ENCODE measurements at places on chromosomes 3 and 15.
A peak's percentile ranks its signal among the peaks of the same experiment; 100 is the strongest.

DNA sequence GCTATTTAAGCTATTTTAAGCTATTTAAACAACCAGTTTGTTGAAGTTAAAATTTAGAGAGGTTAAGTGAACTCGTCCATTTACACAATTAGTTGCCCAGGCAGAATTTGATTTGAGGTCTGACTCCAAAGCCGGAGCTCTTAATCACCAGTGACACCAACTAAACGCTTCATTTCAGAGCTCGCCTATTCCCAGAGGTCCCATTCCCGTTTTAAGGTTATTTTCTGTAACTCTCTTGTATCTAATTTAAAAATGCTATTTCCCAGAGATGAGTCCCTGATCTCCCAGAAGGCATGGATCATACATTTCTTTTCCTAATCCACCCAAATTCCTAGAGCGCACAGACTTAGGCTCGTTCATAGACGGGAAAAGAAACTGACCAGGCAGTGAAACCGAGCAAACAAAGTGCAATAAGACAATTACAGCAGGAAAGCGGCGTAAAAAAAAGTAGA, 904 bp upstream of the MCTP2 start:
- DNase-seq: no peak

DNA sequence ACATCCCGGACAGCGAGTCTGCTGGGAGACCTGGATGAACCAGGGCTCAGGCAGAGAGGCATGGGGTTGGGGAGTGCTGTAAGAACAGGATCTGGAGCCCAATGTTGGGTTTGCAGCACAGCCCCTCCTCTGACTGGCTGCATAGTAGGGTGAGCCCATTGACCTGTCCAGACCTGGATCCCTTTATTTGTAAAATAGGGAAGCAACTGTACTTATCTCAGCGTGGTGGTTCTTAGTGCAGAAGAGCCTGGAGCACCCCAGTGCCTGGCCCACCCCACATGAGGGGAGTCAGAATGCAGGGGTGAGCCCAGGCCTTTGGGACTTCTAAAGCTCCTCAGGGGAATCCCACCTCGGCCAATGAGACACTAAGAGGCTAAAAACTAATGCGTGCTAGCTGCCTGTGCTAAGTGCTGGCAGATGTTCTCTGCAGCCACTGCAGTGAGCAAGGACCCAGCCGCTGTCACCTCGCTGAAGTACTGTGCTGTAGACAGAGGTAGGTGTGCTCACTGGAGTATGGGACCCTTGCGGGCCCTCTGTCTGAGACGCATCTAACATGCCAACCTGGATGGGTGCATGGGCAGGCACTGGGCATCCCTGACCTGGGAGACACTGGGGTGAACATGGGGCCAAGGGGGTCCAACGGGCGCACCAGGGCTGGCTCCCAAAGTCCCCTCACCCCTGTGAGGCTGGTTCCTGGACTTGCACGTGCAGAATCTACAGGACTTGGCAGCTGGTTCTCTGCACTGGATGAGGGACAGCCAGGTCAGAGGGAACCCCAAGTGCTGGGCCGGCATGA, 95.6 kb downstream of the ATP10A start:
- no peak for DNase-seq

DNA sequence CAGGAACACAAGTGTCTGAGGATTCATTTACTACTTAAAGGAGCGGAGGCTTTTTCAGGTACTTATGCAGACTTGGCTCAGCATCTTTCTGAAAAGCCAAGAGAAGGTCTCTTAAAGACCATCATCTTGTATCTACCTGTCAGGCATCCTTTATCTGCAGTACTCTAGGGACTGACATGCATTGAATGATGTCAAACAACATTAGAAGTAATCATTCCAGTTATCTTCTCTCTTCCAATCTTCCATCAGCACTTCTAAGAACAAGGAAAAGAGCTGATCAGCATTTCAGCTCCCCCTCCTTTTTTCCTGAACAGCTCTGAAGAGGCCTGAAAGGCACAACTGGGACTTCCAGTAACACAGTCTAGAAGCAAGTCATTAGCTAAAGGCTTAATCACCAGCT, 214.8 kb downstream of the KCNH8 start:
- DNase-seq: no peak

DNA sequence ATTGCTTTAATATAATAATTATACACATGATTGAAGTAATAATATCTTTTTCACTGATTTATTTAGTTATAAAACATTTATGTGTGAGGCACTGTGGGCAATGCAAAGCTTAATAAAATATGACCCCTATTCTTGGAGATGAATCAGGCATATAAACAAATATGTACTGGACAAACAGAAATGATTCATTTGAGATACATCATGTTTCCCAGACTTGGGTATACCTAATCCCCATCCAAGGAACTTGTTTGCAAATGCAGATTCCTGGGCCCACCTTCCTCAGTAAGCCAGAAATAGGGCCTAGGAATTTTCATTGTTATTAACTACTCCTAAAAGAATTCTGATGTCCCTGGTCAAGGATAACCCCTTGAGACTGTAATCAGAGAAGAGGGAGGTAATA, 184.2 kb downstream of the CHL1 start:
- no peak for DNase-seq

DNA sequence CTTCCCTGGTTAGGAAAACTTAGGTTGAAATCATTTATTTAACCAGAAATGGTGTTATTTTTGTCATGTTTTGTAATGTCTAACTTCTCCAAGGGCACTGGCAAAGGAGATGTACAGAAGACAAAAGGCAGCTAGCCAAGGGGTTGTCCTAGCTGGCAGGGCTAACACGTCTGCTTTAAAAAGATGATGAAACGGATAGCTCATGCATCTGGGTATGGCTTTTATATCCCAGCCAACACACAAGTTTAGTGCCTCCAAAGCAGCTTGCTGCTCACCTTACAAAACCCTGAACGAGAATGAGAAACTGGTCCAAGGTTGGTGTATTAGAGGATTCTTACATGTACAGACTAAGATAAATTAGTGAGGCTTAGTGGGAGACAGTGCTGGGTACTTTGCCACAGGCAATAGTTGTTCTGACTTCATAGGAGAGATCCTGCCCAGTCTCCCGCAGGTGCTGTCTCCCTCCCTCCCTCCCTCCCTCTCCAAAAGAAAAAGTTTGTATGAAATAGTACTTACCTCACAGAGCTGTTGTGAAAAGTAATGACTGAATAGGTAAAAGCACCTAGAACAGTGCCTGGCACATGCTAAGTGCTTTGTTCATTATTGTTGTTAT, 47.8 kb downstream of the KCNMB2 start:
- no peak for DNase-seq

DNA sequence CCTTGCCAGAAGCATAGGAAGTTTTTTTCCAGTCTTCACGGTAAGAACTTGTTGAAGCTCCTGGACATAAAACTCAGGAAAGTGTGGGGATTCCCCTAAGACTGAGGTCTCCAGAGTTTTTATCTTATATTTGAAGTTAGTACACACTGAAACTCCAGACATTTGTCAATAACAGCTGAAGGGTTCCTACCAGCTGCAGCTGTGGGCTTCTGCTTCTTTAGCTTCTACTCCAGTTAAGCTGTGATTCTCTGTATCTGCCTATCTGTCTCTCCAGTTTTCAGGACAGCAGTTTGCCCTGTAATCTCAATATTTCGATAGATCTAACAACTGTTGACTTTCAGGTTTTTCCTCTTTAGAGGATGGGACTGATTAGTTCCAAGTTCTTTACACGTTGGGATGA, 966.0 kb upstream of the SEMA6D start:
- DNase-seq: no peak

DNA sequence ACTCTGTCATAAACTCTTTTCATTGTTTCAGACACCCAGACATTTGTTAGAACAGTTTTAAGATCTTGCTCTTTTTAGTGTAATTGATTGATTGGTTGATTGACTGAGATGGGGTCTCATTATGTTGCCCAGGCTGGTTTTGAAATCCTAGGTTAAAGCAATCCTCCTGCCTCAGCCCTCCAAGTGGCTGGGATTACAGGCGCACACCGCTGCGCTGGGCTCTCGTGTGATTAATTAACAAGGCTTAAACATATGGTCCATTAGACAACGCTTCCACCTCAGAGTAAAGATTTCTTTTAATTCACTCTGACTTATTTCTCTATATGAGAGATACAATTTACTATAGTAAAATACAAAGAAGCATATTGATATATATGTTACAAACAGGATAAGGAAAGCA, 114.0 kb upstream of the C2CD4B start:
- DNase-seq: no peak

DNA sequence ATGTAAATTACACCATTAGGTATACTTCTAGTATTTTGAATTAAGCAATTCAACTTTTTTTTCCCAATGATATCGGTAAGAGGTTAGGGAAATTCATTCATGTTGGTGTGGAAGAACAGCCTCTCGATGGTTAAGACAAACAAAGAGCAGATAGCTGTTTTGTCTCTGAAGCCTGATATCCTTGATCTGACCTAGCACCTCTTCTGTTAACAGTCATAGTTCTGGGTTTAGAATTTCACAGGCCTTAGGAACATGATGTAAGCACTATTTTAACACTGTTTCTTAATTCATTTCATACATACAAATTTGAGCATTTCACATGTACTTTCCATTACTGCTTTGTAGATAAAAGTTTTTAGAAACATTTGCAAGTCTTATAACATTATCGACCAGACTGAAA, 367.5 kb upstream of the ZNF385D start:
- no peak for DNase-seq

DNA sequence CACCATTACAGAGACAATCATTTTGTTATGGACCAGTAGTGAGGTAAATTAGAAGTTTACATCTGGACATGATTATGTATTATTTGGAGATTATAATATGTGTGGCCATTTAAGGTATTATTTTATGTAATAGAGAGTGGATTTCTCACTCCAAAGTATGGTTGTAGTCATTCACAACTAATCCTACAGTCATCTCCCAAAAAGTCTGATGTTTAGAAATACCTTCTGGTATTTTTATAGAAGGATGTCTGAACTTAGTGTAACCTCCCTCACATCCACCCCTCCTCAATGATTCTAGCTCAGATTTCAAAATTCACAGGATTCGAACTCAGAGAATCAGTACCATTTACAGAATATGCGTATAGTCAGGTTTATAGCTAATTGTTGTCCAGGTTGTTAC, 346.6 kb upstream of the MEIS2 start:
- no peak for DNase-seq

DNA sequence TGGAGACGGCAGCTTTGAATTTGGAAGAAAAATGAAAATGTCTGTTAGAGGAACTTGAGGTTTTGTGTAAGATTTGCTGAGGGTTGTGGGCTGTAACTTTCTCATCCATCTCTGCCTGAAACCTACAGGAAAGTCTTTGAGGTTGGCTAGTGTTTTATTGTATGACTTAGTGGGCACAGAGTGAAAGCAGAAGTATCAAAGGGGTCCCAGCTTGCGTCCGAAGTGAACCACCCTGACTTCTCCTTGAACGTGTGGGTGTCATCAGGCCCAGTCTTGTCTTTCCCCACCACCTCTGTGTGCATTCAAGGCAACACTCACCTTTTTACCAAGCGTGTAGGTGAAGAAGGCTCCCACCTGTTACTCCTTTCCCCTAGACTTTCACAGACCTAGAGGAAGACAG, 682.1 kb upstream of the CFAP20DC start:
- DNase-seq: no peak

GRCh38 chr15:89460048-89460447, 36.3 kb downstream of the RHCG start:
- DNase-seq: no peak

DNA sequence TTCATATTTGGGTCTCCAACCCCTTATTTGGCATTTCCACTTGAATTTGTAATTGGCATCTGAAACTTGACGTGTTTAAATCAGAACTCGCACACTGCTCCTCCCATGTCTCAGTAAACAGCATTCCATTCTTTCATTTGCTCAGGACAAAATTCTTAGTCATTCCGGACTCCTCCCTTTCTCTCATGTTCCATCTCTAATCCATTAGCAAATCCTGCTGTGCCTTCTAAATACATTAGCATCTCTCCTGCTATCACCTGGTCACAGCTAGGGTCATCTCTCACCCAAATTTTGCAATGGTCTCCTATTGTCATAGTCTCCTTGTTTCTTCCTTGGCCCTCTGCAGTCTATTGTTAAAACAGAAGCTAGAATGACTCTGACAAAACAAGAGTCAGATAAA, 119.9 kb upstream of the CADPS start:
- no peak for DNase-seq

DNA sequence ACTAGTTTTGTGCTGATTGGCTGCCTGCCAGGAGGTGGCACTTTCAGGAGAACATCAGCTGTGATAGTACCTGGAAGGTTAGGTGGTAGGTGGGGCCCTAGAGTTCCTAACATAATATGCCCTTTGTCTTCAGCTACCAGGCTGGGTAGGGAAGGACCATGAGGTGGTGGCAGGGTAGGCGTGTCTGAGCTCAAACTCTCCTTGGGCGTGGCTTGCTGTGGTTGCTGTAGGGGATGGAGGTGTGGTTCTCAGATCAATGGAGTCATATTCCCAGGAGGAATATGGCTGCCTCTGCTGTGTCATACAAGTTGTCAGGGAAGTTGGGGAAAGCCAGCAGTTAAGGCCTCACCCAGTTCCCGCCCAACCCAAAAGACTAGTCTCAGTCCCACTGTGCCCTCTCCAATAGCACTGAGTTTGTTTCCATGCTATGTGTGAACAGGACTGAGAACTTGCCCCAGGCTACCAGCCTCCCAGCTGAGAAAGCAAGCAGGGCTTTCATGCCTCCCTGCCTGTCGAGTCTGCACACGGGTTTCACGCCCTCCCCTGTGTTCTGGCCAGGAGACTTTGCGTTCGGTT, 107.7 kb downstream of the CHCHD4 start:
- no peak for DNase-seq

GRCh38 chr15:75713338-75713895, 769 bp upstream of the CSPG4 start:
- DNase-seq: no peak

GRCh38 chr15:45351227-45351626, 27.1 kb downstream of the GATM start:
- no peak for DNase-seq

DNA sequence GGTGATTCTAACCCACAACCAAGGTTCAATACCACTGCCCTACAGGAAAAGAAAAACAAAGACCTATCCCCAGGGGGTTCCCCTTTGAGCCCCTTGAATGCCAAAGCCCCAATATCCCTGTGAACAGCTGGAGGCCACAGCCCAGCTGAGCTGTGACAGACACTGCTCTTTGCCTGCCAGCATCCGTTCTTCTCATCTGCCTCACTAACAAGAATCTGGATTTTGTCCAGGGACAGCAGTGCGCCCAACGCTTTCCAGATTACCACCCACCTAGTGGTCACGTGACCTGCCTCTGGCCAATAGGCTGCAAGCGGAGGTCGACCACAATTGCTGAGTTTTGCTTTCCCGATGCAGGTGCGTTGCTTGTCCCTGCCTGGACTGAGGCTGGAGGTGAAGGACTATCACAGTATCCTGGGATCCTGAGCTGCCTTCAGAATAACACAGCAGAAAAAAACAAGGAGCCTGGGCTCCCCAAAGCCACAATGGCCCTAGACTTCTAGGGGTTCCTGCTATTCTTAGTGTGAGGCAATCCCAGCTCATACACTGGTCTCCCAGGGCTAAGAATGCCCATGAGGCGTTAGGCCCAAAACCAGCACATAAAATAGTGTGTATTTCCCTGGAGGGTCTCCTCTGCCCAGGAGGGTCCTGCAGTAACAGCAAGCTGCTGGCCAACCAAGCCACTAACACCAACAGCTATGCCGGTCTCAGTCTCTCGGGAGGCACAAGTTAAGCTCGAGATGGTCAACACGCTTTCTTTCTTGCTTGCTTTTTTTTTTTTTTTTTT, 13.8 kb downstream of the BDH1 start:
- DNase-seq: no peak

- peak; percentile 4 for DNase-seq
These were observed 5.1 kb downstream of the MAGEL2 start for GRCh38 chr15:23642413-23643044.

- no peak for DNase-seq
These were observed 44.6 kb downstream of the TFDP2 start for GRCh38 chr3:142104763-142105162.

- no peak for DNase-seq
These were observed 43.5 kb downstream of the KY start for GRCh38 chr3:134607054-134608022.
